NCI-H1105 (cell line): ENCODE measurements at places on chromosomes 12 and 14.
A peak's percentile ranks its signal among the peaks of the same experiment; 100 is the strongest.

GRCh38 chr14:60639674-60640073 is 9.6 kb downstream of the SIX1 start:
- no peak for DNase-seq

DNA sequence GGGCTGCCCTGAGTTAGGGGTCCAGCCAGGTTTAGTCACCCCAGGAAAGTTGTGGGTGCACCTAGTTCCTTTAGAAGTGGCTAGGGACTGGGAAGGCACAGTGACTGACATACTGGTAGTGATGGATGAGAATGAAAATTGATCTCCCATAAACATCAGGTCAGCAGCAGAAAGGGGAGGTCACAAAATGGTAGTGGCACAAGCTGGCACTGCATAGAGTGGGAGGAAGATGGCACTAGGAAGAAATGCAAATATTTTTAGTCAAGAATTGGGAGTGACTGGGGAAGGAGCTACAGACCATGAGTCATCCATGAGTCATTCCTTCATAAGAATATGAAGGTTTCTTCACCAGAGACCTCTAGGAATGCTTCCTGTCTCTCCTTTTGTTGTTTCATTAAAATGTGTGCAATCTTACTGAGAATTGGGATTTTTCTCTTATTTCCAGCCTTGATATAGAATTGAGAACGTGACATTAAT is 198.3 kb upstream of the AMIGO2 start:
- DNase-seq: no peak

DNA sequence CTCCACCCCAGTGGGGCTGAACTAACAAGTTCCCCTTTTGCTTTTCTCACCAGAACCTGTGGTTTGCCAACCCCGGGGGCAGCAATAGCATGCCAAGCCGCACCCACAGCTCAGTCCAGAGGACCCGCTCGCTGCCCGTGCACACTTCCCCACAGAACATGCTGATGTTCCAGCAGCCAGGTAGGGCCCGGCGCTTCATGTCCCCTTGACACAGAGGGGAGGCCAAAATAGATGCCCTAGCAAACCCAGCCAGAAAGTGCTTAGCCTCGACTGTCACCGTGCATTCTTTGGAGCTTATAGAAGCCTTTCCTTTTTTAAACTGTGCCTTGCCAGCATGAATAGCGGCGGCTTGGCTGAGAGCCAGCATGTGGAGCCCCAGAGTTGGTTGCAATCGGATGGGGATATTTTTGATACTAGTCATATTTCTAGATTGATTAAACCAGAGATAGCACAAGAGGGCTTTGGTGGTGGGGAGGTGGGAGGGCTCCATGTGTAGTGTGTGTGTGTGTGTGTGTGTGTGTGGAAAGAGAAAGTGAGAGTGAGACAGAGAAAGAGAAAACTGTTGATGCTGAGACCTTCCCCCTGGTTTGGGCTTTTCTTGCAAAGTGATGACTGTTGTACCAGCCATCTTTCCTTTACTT is 126.1 kb downstream of the GCH1 start:
- DNase-seq: peak; percentile 20

DNA sequence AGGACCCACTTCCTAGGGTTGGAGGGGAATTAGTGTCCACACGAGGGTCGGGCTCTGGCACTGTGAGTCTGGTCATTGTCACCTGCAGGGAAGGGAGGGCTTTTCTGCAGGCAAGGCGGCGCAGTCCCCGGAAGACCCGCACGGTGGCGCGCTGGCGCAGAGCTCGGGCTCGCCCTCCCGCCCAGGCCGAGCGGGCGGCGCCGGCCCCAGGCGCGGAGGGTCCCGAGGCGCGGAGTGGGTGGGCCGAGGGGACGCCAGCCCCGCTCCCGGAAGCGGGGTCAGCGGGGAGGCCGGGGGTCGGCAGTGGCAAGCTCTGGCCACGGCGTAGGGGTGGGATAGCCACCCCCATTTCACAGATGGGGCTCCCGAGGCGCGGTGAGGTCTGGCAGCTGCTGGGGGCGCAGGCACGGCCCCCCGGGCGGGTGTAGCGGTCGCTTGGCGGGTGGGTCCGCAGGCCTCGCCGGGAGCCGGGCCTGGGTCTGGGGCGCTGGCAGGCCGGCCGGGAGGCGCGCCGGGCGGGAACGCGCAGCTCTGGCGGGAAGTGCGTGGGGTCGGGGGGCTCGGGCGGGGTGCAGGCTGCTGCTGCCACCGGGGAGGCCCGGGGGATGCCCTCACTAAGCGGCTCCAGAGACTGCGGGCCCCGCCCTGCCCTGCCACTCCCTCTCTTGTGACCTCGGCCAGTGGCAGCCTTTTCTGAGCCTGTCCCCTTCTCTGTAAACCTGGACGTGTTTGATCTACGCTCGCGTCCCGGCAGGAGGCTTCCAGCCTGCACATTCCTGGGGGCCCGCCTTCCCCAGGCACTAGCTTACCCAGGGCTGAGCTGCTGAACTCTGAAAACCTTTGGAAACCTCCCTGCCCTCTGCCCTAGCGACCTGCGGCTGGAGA is 46.1 kb downstream of the CYP46A1 start:
- peak; percentile 42 for DNase-seq

- DNase-seq: peak; percentile 34
Observed at GRCh38 chr12:106446419-106447092, 89.0 kb downstream of the POLR3B start.

- no peak for DNase-seq
Observed at GRCh38 chr12:68405343-68405781, 73.2 kb upstream of the MDM1 start.

DNA sequence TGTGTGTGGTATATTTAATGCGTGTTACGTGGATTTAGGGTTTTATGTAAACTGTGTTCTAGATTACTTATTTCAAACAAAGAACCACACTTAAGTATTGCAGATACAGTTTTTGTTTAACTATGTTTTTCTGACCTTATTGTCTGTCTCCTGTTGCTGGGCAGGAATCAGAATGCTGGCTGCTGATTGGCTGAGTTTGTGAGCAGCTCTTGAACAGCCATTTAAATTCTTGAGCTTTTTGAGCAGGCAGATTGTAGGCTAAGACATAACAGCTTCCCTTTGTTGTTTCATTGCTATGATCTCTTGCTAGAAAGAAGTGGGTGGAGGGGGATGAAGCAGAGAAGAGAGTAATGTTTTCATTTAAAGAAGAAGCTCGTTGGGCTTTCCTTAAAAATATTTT is 52.2 kb downstream of the ATF7IP start:
- DNase-seq: no peak

GRCh38 chr12:94143438-94143837 is 4.9 kb upstream of the PLXNC1 start:
- no peak for DNase-seq

GRCh38 chr12:21675641-21676040 is 18.0 kb upstream of the LDHB start:
- DNase-seq: no peak

DNA sequence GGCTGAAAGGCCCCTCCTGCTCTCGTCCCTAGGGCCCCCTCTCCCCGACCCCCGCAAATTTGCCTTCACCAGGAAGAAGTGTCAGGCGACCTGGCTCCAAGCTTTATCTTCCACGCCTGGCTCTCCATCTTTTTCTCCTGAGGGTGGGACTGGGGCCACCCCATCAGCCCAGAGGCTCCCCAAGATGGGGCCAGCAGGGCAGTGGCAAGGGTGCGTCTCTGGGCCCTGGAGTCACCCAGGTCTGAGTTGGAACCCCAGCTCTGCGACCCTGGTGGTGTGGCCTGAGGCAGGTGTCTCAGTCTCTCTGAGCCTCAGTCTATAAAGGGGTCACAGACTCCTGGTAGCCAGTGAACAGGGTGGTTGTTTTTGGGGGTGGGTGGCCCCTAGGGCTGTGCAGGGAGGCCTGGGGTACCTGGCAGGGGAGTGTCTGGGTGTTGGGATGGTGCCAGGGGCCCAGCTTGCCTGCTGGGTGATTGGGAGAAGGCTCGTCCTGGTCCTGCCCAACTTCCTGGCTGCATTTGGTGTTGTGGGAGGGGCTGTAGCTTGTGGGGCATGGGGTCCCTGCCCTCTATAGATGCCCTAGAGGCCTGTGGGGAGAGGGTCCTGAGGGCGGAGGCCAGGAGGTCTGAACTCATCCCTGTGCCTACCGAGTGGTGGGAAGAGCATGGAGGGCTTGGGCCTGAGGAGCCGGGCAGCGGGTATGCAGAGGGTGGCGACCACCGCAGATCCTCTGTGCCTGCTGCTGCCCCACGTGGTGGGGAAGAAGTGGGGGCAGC is 7.6 kb downstream of the KIF26A start:
- no peak for DNase-seq

- DNase-seq: no peak
Observed at GRCh38 chr14:79050787-79051727, 880.9 kb downstream of the NRXN3 start.

DNA sequence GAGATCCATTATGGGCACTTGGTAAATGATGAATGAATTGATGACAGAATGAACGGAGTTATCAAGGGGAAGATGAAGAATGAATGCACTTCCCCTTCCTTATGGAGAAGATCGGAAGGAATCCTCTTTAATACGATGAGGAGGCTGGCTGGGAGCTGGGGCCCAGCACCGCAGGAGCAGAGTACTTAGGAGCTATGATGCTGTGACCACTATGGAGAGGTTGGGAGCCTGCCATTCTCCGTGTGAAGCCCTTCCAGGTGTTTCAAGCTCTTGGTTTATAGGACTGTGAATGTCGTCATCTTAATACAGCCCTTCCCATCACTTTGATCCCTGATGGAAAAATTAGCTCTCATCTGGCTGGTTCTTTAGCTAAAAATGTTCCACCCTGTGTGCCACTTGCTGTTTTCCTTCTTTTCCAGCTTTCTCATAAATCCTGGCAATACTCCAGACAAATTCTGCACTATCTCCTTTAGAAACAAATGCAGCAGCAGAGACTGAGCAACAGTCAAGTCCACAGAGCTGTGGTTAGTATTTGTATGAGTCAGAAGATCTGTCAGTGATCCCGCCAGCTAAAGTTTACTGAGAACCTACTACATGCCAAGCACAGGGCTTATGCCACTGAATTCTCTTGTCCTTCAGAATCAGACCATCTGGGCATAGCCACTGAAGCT is 263.1 kb upstream of the CRY1 start:
- no peak for DNase-seq
